Right atrium auricular region (tissue), 2 donors: ENCODE measurements at places on chromosomes 5 and 9. TPM values are rescaled to one million over a fixed set of nuclear protein-coding genes. Genes with fewer than 3 reads are reported as not detected.

- no peak for DNase-seq
Observed at GRCh38 chr9:20224756-20225155, 397.5 kb downstream of the MLLT3 start.

- DNase-seq, result no peak
Observed at GRCh38 chr5:76083555-76084495, 642 bp downstream of the SV2C start.

DNA sequence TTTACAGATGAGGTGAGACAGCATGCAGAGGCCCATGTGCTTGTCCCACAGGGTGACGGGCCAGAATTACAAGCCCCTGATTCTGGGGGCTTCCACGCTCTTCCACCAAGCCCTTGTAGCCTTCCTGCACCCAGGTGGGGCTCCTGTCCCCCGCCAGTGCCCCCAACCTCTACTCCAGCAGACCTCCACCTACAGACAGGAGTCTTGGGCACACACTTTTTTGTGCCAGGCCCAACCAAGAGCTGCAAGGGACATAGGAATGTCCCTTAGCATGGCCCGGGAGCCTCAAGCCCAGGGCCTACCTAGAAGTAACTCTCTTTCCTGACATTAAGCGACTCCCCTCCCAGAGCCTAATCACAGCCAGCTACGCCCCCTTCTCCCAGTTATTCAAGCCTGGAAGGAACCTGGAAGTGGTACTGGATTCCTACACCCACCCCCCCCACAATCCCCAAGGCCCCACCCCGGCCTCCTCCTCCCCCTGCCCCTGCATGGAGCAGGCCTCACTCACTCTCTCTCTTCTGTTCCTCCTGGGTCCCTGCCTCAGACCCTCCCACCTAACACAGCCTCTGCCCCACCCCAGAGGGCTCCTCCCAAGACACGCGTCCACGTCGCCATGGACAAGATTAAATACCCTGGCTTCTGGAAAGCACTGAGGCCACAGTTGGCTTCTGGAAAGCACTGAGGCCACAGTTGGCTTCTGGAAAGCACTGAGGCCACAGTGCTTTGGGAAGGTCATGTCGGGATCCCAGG is 30.5 kb downstream of the ADAMTS2 start:
- peak; percentile 71 for DNase-seq

Gene GABRA6
- total RNA-seq, result not detected

DNA sequence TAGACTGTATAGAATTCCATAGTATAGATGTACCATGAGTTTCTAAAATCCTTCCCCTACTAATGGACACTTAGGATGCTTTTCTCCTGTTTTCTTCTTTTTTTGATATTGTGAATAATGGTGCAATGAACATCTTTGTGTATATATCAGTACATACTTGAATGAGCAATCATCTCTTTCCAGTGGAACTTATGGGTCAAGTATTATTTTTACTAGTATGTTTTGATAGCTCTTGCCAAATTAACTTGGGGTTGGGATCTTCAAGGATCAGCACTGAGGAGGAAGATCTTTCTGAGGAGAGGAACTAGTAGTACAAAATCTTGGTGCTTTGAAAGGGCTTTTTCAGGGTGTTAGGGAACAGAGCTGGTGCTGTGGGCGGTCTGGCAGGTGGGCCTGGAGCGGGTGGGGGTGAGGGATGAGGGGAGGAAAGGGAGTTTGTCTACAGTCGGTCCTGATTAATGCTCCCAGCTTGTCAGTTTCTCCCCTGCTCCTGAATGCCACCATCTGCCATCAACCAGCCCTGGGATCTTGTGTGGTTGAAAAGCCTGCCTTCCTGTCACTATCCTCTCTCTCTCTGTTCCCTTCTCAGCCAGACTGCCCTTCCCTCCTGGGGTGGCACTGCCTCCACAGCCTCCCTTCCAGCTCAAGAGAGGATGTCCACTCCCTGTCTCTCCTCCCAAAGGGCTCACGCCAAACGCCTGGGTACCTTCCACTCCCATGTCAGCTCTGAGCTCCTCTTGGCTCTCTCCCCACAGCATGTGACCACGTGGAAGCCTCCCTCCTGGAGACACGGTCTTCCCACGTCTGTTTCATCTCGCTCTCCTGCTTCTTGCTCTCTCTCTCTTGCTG is 185.9 kb downstream of the DAB2IP start:
- DNase-seq, result no peak

Gene CSF2
- total RNA-seq, result not detected

Gene SPAAR
- total RNA-seq, result 6.3 TPM

DNA sequence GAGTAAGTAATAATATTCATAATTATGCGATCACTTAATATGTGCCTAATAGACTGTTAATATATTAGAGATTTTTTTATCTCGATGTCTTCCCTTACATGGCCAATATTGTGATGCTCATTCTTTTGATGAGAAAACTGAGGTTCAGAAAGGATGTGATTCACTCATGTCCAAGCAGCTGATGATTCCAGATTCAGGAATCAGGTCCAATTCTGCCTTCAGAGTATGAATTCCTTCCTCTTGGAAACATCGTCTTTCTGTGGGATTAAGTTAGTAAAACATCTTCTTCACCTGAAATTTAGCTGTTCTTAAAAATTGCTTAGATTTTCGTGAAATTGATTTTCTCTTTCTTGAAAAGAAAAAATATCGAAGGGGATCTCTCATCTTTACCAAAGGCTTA is 242.5 kb upstream of the RFX3 start:
- no peak for DNase-seq

Gene CD274
- 6.6 TPM for total RNA-seq

GRCh38 chr5:54013556-54014194 is 296.7 kb downstream of the ARL15 start:
- peak; percentile 60 for DNase-seq

- peak; percentile 1 for DNase-seq
Observed at GRCh38 chr9:135609366-135609955, 29.9 kb downstream of the GLT6D1 start.

- DNase-seq, result no peak
Observed at GRCh38 chr9:103037508-103038477, 42.7 kb downstream of the CYLC2 start.

GRCh38 chr5:39775797-39776365 is 351.1 kb upstream of the DAB2 start:
- no peak for DNase-seq

DNA sequence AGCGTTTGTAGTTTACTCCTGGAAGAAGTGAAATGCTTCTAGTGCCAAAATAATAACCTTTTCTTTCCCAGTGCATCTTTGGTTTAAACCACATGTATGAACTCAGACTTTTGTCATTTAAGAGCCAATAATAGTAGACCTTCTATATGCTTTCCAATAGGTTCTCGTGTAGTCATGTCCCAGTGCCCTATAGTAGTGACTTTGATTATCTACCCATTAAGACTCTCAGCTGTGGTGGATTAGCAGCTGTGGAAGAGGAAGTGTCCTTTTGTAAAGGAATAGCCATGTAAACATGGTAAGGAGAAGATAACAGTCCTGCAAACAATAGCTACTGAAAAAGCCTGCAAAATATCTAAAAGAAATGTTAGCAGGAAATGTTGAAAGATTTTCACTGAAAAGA is 765.3 kb downstream of the MTRR start:
- no peak for DNase-seq

Gene KCNIP1
- total RNA-seq, result not detected

Gene ERBIN
- total RNA-seq, result 38.2 TPM

Gene RNF208
- 7.9 TPM for total RNA-seq

- DNase-seq, result no peak
Observed at GRCh38 chr9:117682955-117683710, 21.1 kb upstream of the TLR4 start.

- no peak for DNase-seq
Observed at GRCh38 chr5:139684881-139685749, 37.0 kb downstream of the CXXC5 start.

Gene C9orf50
- total RNA-seq, result not detected
